ENCODE measurements at places on chromosomes 2 and 18. TPM values are rescaled to one million over a fixed set of nuclear protein-coding genes. Genes with fewer than 3 reads are reported as not detected.

The MC2R gene
- not detected for total RNA-seq

The ZNF512 gene
- total RNA-seq, result 16.1 TPM

The TDRD15 gene
- not detected for total RNA-seq

The PAIP2B gene
- 0.63 TPM for total RNA-seq

The ITPRIPL1 gene
- 2.7 TPM for total RNA-seq

The BUB1 gene
- 5.8 TPM for total RNA-seq

The SP5 gene
- total RNA-seq, result not detected

The UGT1A3 gene
- total RNA-seq, result not detected

The GLI2 gene
- 4.0 TPM for total RNA-seq

The NPPC gene
- 0.16 TPM for total RNA-seq

The EIF4E2 gene
- total RNA-seq, result 142 TPM

The PAX8 gene
- total RNA-seq, result 0.43 TPM

The GREB1L gene
- not detected for total RNA-seq

The FBXO48 gene
- 0.32 TPM for total RNA-seq

The NYAP2 gene
- not detected for total RNA-seq

The CAPN14 gene
- total RNA-seq, result 0.16 TPM

The PRADC1 gene
- 11.1 TPM for total RNA-seq

The LYG2 gene
- not detected for total RNA-seq

The SLC23A3 gene
- 0.63 TPM for total RNA-seq

The ANKRD36 gene
- 41.6 TPM for total RNA-seq

The CNDP1 gene
- total RNA-seq, result not detected

The GPR45 gene
- total RNA-seq, result not detected

The ALK gene
- 0.16 TPM for total RNA-seq

The ST3GAL5 gene
- total RNA-seq, result 6.3 TPM

The NEU4 gene
- total RNA-seq, result 0.17 TPM

The SP9 gene
- total RNA-seq, result not detected

The STK17B gene
- total RNA-seq, result 20.0 TPM

The ODC1 gene
- total RNA-seq, result 47.8 TPM

The SERPINB4 gene
- not detected for total RNA-seq

The EIF5B gene
- total RNA-seq, result 19.1 TPM

The FAM228A gene
- total RNA-seq, result 0.09 TPM

The SOWAHC gene
- total RNA-seq, result 7.7 TPM

The SH3RF3 gene
- total RNA-seq, result 1.9 TPM

The EML6 gene
- 0.17 TPM for total RNA-seq

The DOK6 gene
- total RNA-seq, result 9.0 TPM

The TXNDC2 gene
- 0.16 TPM for total RNA-seq

The SATB2 gene
- total RNA-seq, result 42.9 TPM

The KCNJ13 gene
- total RNA-seq, result not detected

The LAMA3 gene
- 4.9 TPM for total RNA-seq

The DNER gene
- 2.8 TPM for total RNA-seq

The MEP1B gene
- not detected for total RNA-seq

The OTOS gene
- total RNA-seq, result not detected

The CRYGC gene
- not detected for total RNA-seq

The LCT gene
- total RNA-seq, result 0.09 TPM

The APOB gene
- not detected for total RNA-seq

The SIX3 gene
- total RNA-seq, result not detected

The NRP2 gene
- 41.9 TPM for total RNA-seq

The SCG2 gene
- 0.09 TPM for total RNA-seq

The PPP1R1C gene
- total RNA-seq, result 0.47 TPM

The ELOA2 gene
- not detected for total RNA-seq

All from bronchial smooth muscle cell (primary cell).